ENCODE measurements at places on chromosomes 1 and 21.
A peak's percentile ranks its signal among the peaks of the same experiment; 100 is the strongest.

DNA sequence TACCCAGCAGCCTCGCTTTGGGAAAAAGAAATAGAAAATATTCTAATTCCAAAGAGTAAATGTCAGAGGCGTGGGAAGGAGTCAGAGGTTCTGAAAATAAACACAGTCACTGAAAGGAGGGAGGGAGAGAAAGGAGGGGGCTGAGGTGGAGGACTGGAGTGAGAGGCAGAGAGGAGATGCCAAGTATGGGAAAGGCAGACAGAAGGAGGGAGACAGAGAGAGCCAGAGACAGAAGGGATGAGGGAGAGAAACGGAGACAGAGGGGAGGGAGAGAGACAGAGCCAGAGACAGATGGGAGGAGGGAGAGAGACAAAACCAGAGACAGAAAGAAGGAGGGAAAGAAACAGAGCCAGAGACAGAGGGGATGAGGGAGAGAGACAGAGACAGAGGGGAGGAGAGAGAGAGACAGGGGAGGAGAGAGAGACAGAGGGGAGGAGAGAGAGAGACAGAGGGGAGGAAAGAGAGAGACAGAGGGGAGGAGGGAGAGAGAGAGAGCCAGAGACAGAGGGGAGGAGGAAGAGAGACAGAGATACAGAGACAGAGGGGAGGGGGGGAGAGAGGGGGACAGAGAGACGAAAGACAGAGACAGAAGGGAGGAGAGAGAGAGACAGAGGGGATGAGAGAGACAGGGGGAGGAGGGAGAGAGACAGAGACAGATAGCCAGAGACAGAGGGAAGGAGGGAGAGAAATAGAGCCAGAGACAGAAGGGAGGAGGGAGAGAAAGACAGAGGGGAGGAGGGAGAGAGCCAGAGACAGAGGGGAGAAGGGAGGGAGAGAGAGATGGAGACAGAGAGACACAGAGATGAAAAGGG is 525.5 kb downstream of the MATN1 start:
- no peak for DNase-seq

DNA sequence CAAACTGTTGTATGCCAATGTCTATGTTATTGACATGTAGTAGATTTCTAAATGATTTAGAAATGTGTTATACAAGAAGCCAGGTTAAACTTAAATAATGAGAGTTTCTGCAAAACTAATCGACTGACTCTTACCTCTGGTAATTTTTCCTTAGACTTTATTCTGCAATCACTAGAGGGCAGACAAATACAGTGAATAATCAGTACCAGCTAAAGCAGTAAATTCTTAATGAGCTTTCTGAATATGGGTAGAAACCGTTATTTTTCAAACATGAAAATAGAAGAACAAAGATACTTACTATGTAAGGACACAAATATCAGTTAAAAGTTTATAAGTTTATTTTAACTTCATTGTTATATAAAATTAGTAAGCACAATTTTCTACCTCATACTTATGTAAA is 97.9 kb upstream of the RGS1 start:
- DNase-seq, result peak; percentile 65

DNA sequence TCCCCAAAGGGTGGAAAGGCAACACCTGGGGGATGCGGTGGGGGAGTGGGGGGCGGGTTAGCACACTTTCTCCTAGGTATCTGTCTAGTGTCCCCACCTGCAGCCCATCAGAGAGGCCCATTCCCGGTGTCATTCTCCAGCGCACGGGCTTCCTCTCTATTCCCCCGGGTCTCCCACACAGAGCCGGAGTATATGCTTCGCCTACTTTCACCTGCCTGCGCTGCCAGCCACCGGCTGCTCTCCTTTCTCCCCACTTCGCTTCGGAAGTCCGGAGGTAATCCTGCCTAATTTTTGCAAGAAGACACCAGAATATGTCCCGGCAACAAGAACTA is 852 bp downstream of the RGS7 start:
- DNase-seq, result peak; percentile 1

GRCh38 chr1:4633346-4633745 is 21.1 kb upstream of the AJAP1 start:
- no peak for DNase-seq

- peak; percentile 71 for DNase-seq
Observed at GRCh38 chr1:61851849-61852669, 109.8 kb downstream of the PATJ start.

GRCh38 chr1:232813760-232814159 is 8.5 kb downstream of the MAP10 start:
- DNase-seq, result no peak

DNA sequence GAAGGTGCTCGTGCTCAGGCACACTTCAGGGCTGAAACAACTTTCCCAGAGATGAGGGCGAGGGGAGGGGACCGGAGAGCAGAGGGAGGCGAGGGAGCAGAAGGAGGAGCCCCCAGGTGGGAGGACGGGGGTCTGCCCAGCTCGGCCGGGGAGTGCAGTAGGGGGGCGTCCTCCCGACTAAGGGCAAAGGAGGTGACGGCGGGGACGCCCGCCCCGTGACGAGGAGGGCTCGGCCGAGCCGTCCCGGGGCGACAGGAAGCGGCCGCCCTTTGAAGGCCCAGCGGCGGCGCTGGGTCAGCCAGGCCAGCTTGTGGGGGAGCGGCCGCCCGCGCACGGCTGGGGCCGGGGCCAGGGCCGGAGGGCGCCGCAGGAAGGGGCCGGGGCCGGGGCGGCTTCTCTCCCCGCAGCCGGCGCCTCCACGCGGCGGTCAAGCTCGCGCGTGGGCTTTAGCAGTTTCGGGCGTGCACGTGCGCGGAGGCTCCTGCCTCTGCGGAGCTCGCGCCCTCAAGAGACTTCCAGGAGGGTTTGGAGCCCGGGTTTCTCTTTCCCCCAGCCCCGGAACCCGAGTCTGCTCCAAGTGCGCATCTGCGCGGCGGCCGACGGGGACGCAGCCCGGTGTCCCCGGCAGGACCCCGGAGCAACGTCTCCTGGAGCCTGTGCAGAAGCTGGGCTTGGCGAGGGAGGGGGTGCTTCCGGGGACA is 100.8 kb upstream of the SLC45A1 start:
- peak; percentile 44 for DNase-seq
